Activated CD8-positive, alpha-beta memory T cell treated with anti-CD3 and anti-CD28 coated beads, Interleukin-2, amount 10 ng/mL, durations not matched to agents 7 days and 5 days (primary cell): ENCODE measurements at places on chromosomes 3 and 15. TPM values are rescaled to one million over a fixed set of nuclear protein-coding genes. Genes with fewer than 3 reads are reported as not detected.

CFAP100 gene
- not detected for total RNA-seq

GNAT1 gene
- not detected for total RNA-seq

SMCO1 gene
- total RNA-seq: not detected

IGSF10 gene
- total RNA-seq: not detected

SLC22A14 gene
- total RNA-seq: not detected

KCNMB3 gene
- total RNA-seq: 1.4 TPM

DNA sequence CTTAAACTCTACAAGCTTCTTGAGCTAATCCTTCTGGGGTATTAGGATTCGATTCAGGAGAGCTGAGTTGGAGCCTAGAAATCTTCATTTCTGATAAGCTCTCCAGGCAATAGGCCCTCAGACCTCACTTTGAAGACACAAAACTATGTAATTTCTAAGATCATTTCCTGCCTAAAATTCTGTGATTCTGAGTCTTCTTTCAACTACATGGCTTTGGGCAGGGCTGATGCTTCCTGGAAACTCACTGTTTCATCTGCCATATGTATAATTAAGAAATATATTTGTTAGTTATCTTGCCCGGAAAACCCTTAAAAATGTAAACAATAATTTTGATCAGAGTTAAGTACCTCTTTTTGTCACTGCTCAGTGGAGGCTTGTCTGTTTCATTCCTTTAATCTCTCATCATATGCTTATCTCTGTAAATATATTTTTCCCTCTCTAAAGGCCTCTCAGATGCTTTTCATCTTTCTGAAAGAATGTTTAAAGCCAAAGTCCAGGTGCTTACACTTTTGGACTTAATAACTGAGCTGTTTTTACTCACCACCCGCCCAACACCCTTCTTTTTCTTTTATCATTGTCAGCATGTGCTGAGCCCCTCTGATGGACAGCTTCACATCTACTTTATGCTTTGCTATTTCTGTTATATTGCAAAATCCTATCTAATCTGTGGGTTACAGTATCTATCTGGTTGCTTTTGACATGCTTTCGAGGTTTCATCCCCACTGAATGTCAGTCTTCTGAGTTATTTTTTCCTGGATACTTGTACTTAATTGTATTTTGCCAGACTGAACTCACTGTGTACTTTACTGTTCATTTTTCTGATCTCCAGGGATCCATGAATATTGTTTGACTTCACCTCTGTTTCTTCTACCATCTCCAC is 38.2 kb downstream of the FILIP1L start:
- no peak for DNase-seq

DNA sequence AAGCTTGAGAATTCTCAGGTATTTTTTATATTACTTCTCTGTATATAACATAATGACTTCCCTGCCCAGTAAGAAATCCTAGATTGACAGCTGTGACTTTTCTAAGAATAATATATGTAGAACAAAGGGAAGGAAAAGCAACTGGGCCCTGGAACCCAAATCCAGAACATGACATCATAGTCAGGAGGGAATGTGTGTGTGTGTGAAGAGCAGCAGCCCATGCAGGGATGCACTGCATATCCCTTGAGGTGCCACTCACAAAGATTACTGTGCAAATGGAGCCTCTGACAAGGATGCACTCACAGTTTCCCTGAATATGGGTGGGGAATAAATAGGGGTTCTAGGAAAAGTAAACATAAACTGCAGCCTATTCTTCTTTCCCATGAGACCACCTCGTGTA is 279.5 kb downstream of the NEK10 start:
- DNase-seq: no peak

GRCh38 chr15:70382762-70383458 is 285.2 kb upstream of the TLE3 start:
- peak; percentile 35 for DNase-seq

GRCh38 chr3:194854659-194855390 is 169.1 kb downstream of the FAM43A start:
- DNase-seq: no peak

- DNase-seq: no peak
Observed at GRCh38 chr3:30248423-30248822, 358.0 kb upstream of the TGFBR2 start.

- no peak for DNase-seq
Observed at GRCh38 chr3:13139471-13140065, 66.3 kb upstream of the IQSEC1 start.

GRCh38 chr3:57179580-57180410 is 14.6 kb upstream of the IL17RD start:
- DNase-seq: no peak

GRCh38 chr15:71485094-71485693 is 325.2 kb upstream of the NR2E3 start:
- no peak for DNase-seq

DNA sequence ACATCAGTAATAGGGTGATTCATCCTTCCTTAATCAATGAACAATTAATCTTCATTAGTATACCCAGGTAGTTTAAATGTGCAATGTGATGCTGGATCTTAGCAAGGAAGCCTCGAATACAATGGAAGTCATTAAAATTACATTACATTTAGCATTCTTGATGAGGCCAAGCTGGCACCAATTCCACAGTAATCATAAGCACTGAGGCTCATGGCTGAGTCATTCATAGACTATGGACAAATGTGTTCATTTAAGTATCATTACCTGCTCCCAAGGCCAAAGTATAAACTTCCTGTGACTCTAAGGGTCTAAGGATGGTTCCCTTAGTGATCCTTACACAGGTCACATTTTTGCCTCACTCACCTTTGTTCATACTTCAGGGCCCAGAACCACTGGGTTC is 266.4 kb upstream of the CDIN1 start:
- DNase-seq: no peak

- DNase-seq: no peak
Observed at GRCh38 chr3:193350744-193351143, 27.8 kb downstream of the ATP13A5 start.

DNA sequence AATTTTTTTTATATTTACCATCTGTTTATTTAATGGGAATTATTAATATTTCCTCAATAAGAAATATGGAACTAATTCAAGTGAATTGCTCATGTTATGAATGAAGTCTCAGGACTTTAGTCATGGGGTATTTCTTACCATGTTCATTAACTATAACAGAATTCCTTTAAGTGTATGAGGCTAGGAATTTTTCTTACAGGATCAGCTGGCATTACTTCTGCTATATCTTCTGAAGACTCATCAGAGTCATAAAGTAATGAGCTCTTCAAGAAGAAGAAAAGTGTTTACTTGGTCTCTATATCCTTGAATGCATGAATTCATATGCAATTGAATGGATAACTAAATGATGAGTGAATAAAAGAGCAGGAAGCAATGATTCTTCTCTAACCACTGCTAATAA is 486.8 kb upstream of the THBS1 start:
- DNase-seq: no peak
